Lung (tissue), 17 donors: ENCODE measurements at places on chromosomes 2 and 18.

GRCh38 chr2:71150082-71150816 is 19.8 kb downstream of the MPHOSPH10 start:
- DNase-seq: peak; percentile 7

- DNase-seq: no peak
Measured at GRCh38 chr18:77069482-77069881, 63.1 kb downstream of the MBP start.

GRCh38 chr2:63052411-63053080 is 1.9 kb downstream of the OTX1 start:
- peak; percentile 20 for DNase-seq

DNA sequence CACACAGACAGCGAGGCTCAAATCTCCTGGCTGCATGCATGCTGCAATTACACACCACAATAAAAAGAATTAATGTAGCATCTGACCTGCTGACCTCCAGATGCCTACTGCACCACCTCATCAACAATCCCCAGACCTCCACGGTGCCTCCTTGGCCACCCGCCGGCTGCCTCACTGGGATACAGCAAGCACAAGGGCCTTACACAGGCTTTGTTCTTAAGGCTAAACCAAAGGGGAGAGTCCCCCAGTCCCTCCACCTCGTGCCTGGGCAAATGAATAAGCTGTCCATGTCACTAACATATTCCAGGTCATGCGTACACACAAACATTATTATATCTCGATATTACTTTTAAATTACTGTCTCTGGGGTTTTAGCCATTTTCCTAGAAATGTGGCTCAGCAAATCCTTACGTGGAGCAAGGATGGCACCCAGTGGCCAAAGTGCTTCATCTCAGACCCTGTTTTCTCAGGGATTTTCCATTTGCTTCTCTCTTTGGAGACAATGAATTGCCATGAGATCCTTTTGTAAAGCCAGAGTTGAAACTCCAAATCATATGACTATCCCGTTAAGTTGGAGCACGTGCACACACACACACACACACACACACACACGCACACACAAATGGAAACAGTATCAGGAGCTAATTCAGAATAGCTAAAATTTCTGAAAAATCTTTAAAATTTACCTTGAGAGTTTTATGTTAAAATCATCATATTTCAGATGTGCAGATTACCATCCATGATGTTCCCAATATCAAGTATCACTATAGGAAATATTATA is 313.8 kb downstream of the PDE11A start:
- DNase-seq: peak; percentile 75

GRCh38 chr2:214233164-214233563 is 177.7 kb upstream of the VWC2L start:
- no peak for DNase-seq

DNA sequence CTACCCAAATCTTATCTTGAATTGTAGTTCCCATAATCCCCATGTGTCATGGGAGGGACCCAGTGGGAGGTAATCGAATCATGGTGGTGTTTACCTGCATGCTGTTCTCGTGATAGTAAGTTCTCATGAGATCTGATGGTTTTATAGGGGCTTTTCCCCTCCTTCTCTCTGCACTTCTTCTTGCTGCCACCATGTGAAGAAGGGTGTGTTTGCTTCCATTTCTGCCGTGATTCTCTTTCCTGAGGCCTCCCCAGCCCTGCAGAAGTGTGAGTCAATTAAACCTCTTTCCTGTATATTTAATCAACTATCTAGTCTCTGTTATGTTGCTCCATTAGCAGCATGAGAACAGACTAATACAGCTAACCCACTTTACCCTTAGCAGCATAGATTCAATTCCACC is 37.6 kb downstream of the CDC42EP3 start:
- no peak for DNase-seq

DNA sequence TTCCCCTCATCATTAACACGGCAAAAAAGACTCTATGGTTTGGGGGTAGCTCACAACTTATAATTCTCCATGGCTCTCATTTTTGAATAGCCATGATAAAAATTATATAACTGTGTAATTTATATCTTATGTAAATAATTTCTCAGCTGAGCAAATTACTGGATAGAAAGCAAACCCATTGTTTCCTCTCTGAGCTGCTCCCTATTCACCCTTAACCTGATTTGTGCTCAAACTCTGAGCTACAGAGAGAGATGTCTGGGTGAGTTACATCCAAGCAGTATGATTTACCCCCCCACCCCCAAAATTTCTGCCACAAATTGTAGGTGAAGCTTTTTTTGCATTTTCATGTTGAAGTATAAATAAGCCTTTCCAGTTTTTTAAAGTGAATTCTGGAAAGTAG is 123.7 kb downstream of the TFCP2L1 start:
- no peak for DNase-seq

GRCh38 chr18:60329131-60329530 is 43.4 kb downstream of the MC4R start:
- DNase-seq: no peak

DNA sequence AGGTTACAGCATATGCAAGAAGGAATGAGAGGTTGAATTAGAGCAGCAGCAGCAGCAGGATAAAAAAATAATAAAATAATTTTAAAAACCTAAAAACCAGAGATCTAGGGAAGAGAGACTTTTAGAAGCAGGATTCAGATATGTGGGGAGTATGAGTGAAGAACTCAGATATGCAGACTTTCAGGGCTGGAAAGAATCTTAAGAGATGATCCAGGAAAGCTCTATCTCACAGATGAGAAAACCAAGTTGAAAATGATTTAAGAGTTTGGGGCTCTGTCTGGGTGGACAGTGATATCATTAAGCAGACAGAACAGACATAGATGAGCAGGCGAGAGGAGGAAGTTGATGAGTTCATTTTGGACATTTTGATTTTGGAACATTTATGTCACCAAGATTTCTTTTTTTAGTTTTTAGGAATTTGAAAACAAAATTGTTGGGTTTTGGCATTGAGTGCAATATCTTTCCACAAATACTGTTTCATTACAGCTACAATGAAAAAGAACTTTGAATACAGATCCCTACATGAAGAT is 31.8 kb downstream of the BCL2 start:
- no peak for DNase-seq

GRCh38 chr2:211545582-211545981 is 989.2 kb downstream of the CPS1 start:
- DNase-seq: no peak
